ENCODE measurements at places on chromosomes 11 and 22. TPM values are rescaled to one million over a fixed set of nuclear protein-coding genes. Genes with fewer than 3 reads are reported as not detected.

- H3K4me1 ChIP-seq: no peaks in the 10 kb centered on the region
- H3K27ac ChIP-seq: no peak overlapping the region
- no peak for DNase-seq
- no peak overlapping the region for H3K4me3 ChIP-seq
Observed at GRCh38 chr11:107682572-107682971, 29.3 kb downstream of the SLN start.

DNA sequence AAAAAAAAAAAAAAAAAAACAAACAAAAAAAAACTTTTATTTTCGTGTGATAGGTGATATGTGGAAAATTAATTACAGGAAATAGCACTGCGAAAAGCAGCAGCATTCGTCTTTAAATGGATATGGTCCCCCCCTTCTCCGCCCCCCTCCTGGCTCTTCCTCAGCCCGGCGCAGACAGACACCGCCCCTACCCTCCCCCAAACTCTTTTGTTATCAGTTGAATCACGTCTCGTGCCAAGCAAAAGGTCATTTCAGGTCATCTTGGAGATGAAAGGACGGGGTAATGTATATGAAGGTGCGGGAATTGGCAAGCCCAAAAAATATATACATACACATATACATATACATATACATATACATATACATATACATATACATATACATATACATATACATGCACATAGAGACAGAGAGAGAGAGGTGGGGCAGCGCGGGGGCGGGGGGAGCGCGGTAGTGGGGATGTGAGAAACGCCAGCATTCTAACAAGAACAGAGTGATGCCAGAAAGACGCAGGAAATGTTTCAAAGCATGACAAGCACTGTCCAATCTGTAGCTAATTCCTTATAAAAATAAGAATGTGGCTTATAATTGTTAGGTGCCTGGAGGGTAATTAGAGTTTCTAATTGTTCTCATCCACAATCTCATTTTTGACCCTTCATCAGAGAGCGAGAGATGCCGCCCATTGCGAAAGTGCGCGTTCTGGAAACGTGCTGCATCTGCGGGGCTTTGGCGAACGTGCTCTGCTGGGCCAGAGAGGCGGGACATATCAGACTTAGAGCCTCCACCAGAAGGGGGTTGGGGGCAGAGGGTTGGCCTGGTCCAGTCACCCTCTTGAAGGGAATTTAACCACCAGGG lies 214.5 kb upstream of the UBASH3B start:
- 0 out of 2 replicates have a peak overlapping the region, but pooled peaks have one; percentile 54 for H3K27ac ChIP-seq
- H3K27me3 ChIP-seq: no peaks in the 10 kb centered on the region
- peaks cover 12% of the 10 kb centered on the region for H3K4me1 ChIP-seq

- no peak overlapping the region for H3K27ac ChIP-seq
Observed at GRCh38 chr11:96263238-96263763, 79.7 kb downstream of the MAML2 start.

DNA sequence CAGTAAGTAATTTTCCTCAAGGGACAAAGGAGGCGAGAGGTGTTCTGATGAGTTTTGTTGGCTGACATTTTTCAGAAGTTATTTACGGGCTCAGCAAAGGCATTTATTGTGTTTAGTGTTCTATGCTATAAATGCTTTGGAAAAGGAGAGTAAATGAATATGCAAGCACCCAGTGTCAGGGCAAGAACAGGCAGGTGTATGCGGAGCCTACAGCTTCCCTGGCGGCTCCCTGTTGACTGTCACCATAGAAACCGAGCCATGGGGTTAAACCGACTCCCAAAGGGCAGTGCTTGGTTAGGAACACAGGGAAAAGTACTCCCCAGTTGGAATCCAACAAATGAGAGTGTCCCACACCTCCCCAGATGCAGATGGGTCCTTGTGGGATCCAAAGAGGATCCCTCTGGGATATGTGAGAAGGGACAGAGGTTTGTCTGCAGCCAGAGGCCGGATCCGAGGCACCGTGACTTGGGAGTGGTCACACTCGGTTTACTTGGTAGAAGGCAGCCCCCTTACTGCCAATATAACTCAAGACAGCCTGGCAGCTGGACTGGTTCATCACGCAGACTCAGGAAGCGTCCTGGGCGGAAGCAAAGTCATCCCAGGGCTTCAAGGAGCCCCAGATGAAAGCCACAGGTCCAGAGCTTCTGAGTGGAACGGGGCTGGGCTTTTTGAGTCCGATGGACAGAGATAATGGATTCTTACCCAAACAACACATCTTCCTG lies 329.7 kb downstream of the CTTN start:
- DNase-seq: no peak
- H3K27ac ChIP-seq: peak overlapping the region; percentile 77

- no peaks in the 10 kb centered on the region for H3K27me3 ChIP-seq
- no peaks in the 10 kb centered on the region for H3K36me3 ChIP-seq
- no peak overlapping the region for H3K4me3 ChIP-seq
- H3K4me1 ChIP-seq: no peaks in the 10 kb centered on the region
- no peak for DNase-seq
Observed at GRCh38 chr22:44413211-44413610, 84.8 kb downstream of the RTL6 start.

DNA sequence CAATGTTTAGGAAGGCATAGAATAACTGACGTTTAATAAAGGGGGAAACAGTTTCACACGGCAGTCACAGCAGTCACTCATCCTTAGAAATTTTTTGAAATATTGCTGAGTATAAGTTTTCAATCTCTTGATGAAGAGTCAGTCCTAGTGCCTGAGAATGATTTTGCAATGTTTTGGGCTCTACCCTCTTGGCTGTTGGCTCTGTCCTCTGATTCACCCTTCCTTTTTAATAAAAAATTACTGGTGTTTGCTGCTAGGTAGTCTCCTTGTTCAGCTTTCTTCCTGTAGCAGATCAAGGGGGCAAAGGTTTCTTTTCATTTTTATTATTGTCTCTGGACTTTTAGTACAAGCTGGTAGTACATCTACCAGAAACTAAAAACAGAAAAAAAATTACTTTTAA lies 194.3 kb upstream of the ANO3 start:
- no peak for DNase-seq
- peaks cover 11% of the 10 kb centered on the region for H3K4me1 ChIP-seq
- no peaks in the 10 kb centered on the region for H3K36me3 ChIP-seq
- no peaks in the 10 kb centered on the region for H3K27me3 ChIP-seq

DNA sequence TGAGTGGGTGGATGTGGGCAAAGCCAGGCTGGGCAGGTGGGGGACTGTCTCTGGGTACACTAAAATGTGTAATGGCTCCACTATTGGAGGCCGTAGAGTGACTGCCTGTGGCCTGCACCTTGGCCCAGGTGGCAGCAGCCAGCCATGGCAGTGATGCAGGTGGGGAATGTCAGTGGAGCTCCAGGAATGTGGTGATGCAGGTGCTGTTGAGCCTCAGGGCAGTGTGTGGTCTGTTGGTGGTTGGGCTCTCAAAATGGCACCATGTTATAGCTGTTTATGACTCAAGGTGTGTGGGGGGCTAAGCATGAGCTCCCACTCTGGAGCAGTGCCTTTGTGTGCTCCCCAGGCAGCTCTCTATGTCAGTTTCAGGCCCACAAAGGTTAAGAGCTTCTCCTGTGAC lies 40.2 kb upstream of the CCDC90B start:
- no peak for DNase-seq
- H3K4me3 ChIP-seq: no peak overlapping the region
- H3K4me1 ChIP-seq: no peaks in the 10 kb centered on the region

DNA sequence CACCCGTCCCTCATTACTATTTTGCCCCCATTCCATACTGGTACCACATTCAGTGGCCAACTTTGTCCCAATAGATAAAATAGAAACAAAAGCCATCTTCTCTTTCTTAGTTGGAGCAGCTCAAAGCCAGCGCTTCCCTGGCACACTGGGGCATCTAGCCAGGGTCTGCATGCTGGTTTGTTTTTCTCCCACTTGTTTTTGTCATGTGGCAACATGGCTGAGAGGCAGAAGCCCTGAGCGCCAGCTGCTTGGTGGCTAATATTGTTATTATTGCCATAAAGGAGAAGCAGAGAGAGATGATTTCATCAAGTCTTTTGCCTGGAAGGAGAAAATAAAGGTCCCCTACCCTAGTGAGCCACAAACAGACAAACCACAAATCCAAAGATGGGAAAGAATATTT lies 48.4 kb upstream of the CRTAM start:
- no peak overlapping the region for H3K4me3 ChIP-seq
- no peak overlapping the region for H3K27ac ChIP-seq
- no peaks in the 10 kb centered on the region for H3K36me3 ChIP-seq
- H3K4me1 ChIP-seq: peaks cover 5% of the 10 kb centered on the region

- H3K4me3 ChIP-seq: no peak overlapping the region
- no peak overlapping the region for H3K27ac ChIP-seq
- H3K27me3 ChIP-seq: no peaks in the 10 kb centered on the region
- H3K36me3 ChIP-seq: no peaks in the 10 kb centered on the region
- peaks cover 6% of the 10 kb centered on the region for H3K4me1 ChIP-seq
Observed at GRCh38 chr11:99366546-99366945, 345.8 kb downstream of the CNTN5 start.

DNA sequence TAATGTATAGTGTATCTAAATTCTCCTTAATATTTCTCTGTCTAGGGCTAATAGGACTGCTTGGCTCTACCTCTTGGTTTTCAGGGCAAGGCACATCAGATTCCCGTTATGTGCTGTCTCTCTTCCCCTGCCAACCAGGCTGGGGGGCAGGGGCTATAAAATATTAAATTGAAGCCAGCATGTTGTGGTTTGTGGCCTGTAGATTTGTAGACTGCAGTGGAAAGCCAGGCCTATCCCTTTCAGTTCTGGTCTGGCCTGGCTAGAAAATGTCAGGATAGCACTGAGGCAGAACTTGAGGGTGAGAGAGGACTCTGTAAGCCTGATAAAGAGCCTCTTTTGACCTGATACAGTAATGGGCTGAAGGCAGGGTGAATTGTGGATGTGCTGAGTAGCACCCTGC lies 14.4 kb upstream of the GRK2 start:
- no peak overlapping the region for H3K4me3 ChIP-seq
- no peaks in the 10 kb centered on the region for H3K27me3 ChIP-seq
- DNase-seq: no peak
- peaks cover 90% of the 10 kb centered on the region for H3K36me3 ChIP-seq

DNA sequence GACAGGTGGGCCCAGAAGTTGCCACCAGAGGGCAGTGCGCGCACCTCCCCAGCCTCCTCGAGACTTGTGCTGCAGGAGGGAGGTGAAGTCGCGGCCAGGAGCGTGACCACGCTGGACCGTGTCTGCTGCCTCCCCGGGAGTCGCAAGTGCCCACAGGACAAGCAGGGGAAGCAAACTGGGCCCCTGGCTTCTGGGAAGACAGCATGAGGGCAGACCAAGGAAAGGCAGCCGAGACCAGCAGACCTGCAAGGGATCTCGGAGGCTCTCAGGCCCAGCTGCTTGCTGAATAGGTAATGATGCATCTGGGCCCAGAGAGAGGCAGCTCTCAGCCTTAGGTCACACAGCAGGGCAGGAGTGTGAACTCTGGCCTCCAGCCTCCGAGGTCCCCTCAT lies 17.0 kb upstream of the IL2RB start:
- no peak overlapping the region for H3K4me3 ChIP-seq
- peaks cover 7% of the 10 kb centered on the region for H3K27me3 ChIP-seq
- H3K27ac ChIP-seq: no peak overlapping the region

GRCh38 chr11:83693306-83693992 lies 407.3 kb upstream of the CCDC90B start:
- no peak for DNase-seq
- H3K4me3 ChIP-seq: no peak overlapping the region
- H3K36me3 ChIP-seq: no peaks in the 10 kb centered on the region
- no peaks in the 10 kb centered on the region for H3K27me3 ChIP-seq
- no peak overlapping the region for H3K27ac ChIP-seq

- no peak overlapping the region for H3K4me3 ChIP-seq
- peak; percentile 43 for DNase-seq
- no peak overlapping the region for H3K27ac ChIP-seq
- peaks cover 13% of the 10 kb centered on the region for H3K36me3 ChIP-seq
- H3K27me3 ChIP-seq: no peaks in the 10 kb centered on the region
Observed at GRCh38 chr11:5807580-5807979, 1.1 kb upstream of the OR52N2 start.

SLC22A25 gene
- not detected for total RNA-seq

P2RY6 gene
- 0.16 TPM for total RNA-seq

CCDC15 gene
- total RNA-seq: 2.1 TPM

RIMBP3C gene
- not detected for total RNA-seq

AGBL2 gene
- total RNA-seq: 3.7 TPM

SLC22A12 gene
- not detected for total RNA-seq
